T-helper 9 cell (primary cell): ENCODE measurements at places on chromosomes 5 and 9.

DNA sequence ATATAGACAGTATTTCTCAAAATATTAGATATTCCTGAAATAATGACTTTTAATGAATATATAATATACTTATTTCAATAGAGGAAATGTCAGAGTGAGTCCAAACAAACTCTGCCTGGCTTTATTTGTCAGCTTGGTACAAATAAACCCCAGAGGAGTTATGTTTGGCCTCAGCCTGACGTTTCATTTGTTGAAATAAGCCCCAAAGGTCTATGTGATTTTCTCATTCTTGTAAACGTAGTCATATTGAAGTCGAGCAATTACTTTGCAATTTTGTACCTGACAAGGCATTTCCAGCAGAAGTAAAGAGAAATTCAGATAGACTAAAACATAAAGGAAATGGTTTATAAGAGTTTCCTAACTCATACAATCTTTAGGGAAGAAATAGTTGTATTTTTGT, 57.9 kb downstream of the MCCC2 start:
- DNase-seq: no peak

DNA sequence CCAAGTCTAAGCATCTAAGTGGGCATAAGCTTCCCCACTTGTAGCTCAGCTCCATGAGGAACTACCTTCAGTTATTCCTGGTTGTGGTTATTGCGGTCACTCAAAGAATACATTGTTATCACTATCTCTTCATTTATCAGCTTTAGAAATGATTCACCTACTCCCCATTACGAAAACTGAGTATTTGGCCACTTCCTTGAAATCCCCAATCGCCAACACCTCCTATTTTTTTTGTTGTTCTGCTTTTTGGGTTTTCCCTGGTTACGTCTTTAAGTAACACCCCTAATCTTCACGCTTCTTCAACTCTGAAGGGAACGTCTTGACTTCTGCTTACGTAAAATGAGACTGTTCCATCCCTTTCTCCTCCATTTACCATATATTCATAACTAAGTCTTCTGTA, 20.7 kb downstream of the MAPK9 start:
- no peak for DNase-seq

- no peak for DNase-seq
These were observed 171.0 kb upstream of the OTULINL start for GRCh38 chr5:14410394-14411201.

- DNase-seq: no peak
These were observed 171.2 kb upstream of the KIF2A start for GRCh38 chr5:62134811-62135210.

DNA sequence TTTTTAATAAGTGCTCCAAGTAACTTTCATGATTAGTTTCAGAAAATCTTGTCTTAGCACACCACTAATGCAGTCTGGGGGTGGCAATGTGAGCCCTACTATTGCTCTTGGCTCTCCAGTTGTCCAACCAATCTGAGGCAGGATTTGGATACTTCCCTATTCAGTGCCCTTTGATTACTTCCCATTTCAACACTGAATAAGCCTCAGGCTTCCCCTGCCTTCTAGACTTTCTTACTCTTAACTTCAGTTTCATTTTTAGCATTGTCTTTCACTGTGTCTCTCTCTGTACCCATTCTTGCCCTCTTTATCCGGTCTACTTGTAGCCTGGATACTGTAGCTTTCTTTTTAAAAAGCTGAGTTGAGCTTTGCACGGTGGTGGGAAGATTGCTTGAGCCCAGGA, 186.1 kb downstream of the C9orf152 start:
- DNase-seq: no peak
